ENCODE measurements at places on chromosomes 1 and 21.

- no peak for DNase-seq
These were observed 25.2 kb upstream of the MAP3K7CL start for GRCh38 chr21:29105218-29105617.

DNA sequence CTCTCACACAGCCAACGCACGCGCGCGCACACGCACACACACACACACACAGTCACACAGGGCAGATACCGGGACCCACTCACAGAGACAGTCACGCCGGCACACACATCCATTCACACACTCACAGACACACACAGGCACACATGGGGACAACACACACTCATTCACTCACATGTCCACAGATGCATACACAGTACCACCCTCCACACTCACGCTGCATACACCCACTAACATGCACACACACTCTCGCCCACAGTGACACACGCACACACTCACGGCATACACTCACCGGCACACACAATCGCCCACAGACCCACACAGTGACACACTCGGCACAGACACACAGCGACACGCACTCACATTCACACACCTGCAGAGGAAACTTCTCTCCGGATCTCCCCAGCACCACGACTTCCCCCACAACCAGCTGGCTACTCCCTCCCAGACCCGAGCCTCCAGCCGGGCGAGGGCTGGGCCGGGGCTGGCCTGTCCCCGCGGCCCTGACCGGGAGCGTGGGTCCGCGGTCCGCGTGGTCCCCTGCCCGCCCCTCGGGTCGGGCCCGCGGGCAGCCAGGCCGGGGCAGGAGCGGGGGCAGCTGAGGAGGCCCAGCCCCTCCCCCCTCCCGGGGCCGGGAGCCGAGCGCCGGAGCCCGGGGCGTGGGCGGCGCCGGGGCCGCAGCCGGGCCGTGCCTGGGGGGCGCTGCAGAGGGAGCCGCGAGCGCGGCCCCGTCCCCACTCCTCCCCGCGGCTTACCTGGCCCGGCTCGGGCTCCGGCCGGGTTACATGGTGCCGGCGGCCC is 552 bp downstream of the DLGAP3 start:
- DNase-seq, result peak; percentile 14

DNA sequence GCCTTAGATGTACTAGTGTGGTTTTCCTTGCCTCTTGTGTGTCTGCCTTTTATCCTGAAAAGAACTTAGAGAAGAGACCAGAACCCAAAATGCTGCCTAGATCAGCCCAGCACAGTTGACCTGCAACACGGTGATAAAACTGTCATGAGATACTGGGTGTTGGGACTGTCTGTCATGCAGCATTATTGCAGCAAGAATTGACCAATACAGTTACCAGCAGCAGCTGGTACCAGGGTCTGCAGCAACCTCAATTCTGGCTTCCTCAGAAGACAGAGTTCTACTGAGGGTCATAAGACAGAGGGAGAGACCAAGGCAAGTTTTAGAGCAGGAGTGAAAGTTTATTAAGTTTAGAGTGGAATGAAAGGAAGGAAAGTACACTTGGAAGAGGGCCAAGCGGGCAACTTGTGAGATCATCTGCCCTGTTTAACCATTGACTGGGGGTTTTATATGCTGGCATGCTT is 182.0 kb downstream of the DYRK1A start:
- DNase-seq, result no peak

DNA sequence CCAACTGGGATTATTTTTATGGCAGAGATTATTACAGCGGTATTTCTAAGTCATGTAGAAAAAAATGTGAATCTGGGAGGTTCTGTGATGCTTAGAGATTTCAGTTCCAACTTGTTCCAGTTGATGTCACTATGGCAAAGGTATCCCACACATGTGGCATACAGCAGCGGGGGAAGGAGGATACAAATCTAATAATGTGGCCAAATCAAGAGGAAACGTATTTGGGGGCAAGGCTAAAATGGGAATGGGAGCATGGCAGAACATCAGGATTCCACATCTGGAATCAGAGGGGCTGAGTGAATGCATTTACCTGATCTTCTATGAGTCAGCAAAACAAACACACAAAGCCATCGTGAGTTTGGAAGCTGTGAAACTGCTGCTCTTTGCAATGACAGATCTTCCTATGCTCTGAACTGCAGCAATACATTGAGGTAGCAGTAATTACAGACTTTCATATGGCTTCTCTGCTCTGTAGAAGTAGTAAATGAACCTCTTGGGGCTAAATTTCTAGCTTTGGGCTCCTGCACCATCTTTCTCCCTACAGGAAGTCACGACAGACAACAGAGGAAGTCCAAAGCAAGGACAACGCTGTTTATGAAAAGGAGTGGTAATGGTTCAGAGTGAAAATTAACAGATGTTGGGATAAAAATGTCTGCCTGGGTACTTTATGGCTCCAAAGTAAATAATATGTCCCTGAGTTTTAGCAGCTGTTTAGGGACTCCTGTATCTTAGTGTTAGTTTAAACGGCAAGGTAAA is 55.5 kb downstream of the GABPA start:
- no peak for DNase-seq

DNA sequence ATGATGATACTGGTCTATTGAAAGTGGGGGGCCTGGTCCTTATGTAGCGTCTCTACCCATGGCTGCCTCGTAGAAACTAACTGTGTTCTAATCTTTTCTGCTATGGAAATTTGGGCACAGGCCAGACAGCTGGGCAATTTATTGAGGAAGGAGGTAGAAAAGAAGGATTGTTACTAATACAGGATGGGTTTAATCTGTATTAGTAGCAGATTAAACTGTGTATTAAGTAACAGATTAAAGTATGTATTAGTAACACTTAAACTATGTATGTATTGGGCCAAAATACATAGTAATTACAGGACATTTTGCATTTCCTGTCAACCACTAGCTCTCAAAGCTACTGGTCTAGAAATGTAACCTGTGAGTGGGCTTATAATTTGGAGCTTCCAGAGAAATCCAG is 142.0 kb downstream of the MAST2 start:
- no peak for DNase-seq

DNA sequence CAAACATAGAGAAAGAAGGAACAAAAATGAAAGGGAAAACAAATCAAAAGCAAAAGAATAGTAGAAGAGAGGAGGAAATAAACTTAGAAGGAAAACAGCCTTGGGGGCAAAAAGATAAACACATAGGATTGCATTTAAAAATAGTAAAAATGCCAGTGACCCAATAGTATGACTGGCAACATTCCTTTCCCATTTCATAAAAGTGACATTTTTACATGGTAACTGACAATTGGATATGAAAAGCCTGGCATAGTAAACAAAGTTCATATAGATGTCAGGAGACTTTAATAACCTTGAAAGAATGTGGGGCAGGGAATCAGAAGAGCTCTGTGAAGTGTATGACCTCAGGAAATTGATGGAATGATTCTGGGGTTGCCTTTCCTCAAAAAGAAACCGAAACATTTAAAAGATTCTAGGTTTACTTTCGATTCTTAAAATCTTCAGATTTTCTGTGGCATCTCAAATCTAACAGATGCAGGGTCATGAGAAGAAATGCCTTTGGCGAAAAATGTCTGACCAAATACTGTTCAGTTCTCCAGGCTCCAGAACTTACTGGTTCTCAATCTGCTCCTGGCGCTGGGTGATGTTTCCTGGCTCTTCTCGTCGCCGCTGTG is 33.7 kb downstream of the SPTA1 start:
- DNase-seq, result no peak

GRCh38 chr1:153536012-153536670 is 350 bp upstream of the S100A6 start:
- DNase-seq, result peak; percentile 89

- DNase-seq, result no peak
These were observed 483.6 kb upstream of the RGS18 start for GRCh38 chr1:191674626-191675179.

- DNase-seq, result no peak
These were observed 23.7 kb downstream of the IRF2BP2 start for GRCh38 chr1:234586304-234586703.

DNA sequence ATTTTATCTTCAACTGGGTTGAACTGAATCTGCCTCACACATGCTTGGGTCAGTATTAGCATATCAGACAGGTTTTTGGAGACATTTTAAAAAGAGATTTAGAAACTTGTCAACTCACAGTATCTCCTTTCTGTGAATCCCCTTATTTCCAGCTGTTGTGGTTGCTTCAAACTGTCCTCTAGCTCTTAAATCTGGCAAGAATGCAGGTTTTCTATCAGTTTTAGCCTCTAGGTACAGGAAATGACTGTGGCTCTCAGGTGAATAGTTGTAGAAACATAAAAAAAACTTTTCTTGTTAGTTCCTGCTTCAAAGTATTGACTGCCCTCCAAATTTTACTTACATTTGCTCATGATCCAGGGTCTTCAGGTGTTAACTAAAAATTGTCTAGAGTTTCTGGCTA is 495.7 kb upstream of the TMPRSS15 start:
- DNase-seq, result no peak

- DNase-seq, result no peak
These were observed 81.2 kb upstream of the F3 start for GRCh38 chr1:94622757-94623156.

DNA sequence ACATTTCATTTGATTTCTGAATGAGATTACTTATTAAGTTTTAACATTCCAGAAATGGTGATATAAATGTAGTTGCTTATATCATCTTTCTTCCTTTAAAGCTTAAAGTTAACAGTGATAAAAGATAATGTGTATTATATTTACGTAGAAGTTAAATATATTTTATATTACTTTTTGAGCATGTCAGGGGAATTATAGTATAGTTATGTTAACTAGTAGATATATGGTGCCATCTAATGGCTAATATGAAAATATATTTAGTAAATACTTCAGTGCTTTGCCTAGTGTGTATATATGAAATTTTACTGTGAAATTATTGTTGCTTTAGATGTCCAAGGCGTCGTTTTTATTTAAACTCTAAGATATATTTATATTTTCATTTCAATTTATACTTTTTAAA is 51.5 kb downstream of the SYT14 start:
- no peak for DNase-seq

DNA sequence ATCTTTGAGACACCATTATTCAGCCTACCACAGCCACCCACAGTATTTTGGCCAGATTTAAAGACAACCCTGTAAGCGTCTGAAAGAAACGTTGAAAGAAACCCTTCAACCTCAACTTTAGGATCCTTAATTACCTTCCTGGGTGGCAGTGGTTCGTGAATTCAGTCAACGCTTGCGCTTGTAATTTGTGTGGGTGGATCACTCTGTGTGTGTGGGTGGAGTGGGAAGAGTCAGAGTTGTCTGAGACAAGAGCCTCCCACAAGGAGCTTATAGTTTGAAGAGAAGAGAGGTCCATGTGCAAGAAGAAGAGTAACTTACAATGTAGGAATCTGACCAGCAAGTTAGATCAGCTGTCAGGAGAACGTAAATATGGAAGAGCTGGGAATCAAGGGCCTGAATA is 8.4 kb downstream of the COQ8A start:
- DNase-seq, result no peak

GRCh38 chr1:81660286-81660685 is 140.4 kb upstream of the ADGRL2 start:
- DNase-seq, result no peak

DNA sequence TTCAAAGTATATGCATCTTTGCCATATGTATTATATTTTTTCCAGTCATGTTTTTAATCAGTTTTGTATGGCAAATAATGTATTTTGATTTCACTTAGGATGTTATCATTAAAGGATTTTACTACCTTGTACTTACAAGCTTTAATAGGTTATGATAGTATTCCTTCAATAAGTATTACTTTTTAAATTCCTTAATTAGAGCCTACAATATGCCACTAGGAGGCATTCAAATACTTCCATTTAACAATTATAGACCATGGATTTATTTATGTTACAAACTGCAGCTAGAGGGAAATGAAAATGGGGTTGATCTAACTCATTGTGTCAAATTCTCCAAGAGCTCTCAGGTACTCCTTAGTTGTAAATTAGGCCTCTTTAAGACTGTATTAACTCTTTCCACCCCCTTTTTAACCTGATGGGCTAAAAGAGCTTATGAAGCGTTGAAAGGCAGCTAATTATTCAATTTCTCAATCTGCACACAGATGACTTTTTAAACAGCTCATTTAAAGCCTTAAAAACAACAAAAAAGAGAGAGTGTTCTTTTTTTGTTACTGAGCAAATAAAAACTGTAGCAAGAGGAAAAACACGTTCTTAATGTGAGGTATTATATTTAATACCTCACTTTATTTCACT is 156.2 kb downstream of the DENND1B start:
- peak; percentile 28 for DNase-seq

DNA sequence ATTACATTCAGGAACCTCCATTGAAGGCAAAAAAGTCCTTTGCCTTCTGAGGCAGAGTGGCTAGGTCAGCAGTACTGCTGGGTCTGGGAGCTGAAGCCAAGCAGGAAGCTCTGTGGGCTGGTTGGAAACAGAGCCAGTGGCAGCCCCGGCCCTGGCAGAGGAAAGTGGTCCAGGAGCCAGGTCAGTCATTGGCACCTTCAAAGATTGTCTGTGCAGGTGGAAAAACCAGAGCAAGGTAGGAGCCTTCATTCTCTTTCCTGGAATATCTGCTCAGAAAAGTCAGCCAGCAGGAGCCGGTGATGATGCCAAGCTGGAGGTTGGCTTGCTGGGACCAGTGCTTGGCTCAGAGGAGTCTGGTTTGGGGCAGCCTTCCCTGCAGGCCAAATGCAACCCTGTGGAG is 12.5 kb upstream of the DISP3 start:
- no peak for DNase-seq

DNA sequence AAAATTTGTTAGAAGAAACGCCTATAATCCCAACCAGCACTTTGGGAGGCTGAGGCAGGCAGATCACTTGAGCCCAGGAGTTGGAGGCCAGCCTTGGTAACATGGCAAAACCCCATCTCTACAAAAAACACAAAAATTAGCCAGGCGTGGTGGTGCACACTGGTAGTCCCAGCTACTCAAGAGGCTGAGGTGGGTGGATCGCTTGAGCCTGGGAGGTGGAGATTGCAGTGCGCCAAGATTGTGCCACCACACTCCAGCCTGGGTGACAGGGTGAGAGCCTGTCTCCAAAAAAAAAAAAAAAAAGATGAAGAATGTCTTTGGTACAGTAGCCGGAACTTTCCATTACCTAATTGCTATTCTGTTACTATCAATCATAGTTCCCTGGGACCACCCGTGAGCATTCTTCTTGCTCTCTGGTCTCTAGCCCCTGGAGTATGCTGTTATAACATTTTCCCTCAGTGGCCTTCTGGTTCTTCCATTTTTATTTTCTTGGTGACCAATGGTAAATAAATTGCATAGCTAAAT is 43.4 kb downstream of the WASF2 start:
- no peak for DNase-seq

Data from CD4-positive, alpha-beta T cell treated with Interleukin-21 for 1 hour (primary cell).